ENCODE measurements at places on chromosomes 16 and 17.

DNA sequence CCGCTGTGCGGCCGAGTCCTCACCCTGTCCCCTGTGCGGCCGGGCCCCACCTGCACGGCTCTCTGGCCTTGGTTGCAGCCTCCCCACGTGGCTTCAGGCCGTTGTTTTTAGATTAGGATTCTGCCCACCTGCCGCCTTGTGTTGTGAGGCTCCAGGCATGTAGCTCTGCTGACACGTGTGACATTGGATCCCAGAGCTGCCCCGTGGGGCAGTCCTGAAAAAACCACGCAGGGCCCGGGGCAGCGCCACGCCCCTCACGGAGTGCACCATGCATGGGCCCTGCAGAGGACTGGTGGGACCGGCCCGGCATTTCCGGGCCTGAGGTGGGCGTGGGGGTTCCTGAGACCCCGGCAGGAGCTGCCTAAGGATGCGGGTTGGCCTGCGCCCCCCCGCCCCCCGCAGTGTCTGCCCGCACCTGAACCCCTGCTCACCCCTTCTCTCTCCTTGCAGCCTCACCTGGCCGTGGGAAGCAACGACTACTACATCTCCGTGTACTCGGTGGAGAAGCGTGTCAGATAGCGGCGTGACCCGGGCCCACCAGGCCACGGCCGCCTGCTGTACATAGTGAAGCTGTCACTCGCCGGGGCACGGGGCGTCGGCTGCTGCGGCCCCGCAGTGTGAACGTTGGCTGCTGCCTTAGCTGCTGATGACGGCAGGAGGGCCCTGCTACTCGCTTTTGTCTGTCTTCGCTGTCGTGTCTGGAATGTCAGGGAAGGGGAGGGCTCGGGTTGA is 27.7 kb upstream of the CHMP6 start:
- H3K4me3 ChIP-seq = no peak overlapping the region
- H3K4me1 ChIP-seq = no peaks in the 10 kb centered on the region
- DNase-seq = no peak
- H3K27me3 ChIP-seq = no peaks in the 10 kb centered on the region

- H3K36me3 ChIP-seq = peaks cover 2% of the 10 kb centered on the region
- peaks cover 41% of the 10 kb centered on the region for H3K4me1 ChIP-seq
- no peaks in the 10 kb centered on the region for H3K27me3 ChIP-seq
- H3K27ac ChIP-seq = no peak overlapping the region
- peak overlapping the region; percentile 70 for H3K4me3 ChIP-seq
These were observed 1.9 kb downstream of the NAGLU start for GRCh38 chr17:42537826-42538451.

DNA sequence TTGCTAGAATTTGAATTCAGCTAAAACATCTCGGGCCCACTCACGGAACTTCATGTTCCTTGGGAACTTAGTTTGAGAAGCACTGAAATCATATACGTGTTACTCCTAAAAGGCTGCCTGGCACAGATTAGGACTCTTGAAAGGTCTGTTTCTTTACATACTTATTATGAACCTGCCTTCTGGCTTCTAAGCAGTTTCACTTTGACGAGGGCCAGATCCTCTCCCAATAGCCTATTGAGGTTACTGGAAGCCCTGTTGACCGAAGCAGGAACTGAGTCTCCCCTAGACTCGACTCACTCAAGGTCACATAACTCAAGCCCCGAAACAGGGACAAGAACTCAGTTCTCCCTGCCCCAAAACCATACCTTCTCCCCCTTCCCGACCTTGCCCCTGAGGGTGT is 121.9 kb upstream of the PLCG2 start:
- no peak overlapping the region for H3K4me3 ChIP-seq
- H3K36me3 ChIP-seq = peaks cover 31% of the 10 kb centered on the region
- H3K27me3 ChIP-seq = no peaks in the 10 kb centered on the region
- DNase-seq = no peak
- peaks cover 14% of the 10 kb centered on the region for H3K4me1 ChIP-seq

DNA sequence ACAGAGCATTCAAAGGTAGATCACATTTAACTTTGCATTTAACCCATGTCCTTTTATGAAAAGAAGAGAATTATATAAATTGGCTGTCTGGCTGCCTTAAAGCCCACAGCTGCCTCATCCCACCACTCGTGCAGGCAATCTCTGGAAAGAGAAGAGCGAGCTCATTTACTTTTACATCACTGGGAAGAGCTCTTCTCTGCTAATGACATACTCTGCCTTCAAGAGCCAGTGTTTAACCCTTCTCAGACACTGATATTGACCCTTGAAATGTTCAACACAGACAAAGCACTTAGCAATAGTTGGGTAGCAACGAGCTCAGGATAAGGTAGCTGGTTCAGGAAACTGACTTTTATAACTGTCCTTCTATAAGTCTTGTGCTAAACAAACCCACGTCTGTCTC is 6.8 kb downstream of the KRT38 start:
- no peaks in the 10 kb centered on the region for H3K4me1 ChIP-seq
- DNase-seq = no peak
- H3K27ac ChIP-seq = no peak overlapping the region
- H3K27me3 ChIP-seq = peaks cover 33% of the 10 kb centered on the region
- H3K36me3 ChIP-seq = peaks cover 2% of the 10 kb centered on the region

GRCh38 chr17:21289902-21290571 is 5.5 kb downstream of the MAP2K3 start:
- peaks cover 85% of the 10 kb centered on the region for H3K4me1 ChIP-seq
- H3K27ac ChIP-seq = peak overlapping the region; percentile 96
- no peak overlapping the region for H3K4me3 ChIP-seq
- peaks cover 36% of the 10 kb centered on the region for H3K36me3 ChIP-seq
- no peaks in the 10 kb centered on the region for H3K27me3 ChIP-seq

GRCh38 chr16:11105038-11105903 is 150.7 kb downstream of the SOCS1 start:
- peaks cover 5% of the 10 kb centered on the region for H3K36me3 ChIP-seq
- no peaks in the 10 kb centered on the region for H3K27me3 ChIP-seq

DNA sequence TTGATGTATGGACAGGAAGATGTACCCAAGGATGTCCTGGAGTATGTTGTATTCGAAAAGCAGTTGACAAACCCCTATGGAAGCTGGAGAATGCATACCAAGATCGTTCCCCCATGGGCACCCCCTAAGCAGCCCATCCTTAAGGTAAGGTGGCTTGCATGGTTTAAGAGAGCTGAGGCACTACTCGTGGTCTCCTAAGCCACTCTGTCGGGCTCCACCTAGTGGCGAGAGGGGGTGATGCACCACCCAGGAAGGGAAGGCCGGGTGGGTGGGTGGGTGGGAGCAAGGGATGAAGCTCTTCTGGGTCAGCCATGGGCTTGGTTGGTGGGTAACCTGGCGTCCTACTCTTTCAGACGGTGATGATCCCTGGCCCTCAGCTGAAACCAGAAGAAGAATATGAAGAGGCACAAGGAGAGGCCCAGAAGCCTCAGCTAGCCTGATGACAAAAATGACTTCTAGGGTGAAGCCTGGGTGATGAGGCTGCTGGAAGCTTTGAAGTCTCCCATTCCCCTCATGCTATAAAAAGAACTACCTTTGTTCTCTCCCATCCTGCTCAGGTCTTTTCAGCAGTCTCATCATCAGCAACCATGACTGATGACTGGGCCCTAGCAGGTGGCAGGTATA is 21.5 kb downstream of the GPR179 start:
- H3K4me3 ChIP-seq = no peak overlapping the region
- no peak overlapping the region for H3K27ac ChIP-seq
- DNase-seq = peak; percentile 47
- no peaks in the 10 kb centered on the region for H3K4me1 ChIP-seq
- peaks cover 16% of the 10 kb centered on the region for H3K36me3 ChIP-seq

DNA sequence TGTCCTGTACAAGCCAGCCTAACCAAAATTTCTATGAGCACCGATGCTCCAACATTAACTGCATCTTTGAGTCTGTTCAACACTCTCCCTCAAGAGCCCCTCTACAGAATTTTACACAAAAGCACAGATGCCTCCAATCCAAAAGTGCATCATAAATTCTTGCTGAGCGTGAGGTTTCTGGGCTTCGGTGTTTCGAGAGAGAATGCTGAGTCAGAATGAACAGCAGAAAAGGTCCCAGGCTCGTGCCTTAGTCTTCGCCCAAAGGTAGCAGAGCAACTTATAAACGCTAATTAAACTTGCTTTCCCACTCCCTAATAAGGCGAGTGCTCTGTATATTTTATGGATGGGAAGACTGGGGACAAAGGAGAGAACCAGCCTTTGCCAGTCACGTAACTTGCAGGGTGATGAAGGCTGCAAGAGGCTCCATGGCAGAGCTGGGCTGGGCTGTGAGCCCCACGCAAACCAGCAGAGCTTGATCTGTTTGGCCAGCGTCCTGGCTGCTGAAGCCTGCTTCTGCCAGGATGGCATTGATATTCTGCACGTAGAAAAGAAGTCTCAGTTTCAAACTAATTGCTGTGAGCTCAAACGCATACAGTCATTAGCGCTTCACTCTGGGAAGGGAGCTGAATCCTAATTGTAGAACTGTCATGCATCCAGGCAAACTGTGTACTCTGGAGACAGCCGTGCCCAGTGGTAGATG is 138.5 kb downstream of the DNAH9 start:
- H3K4me3 ChIP-seq = no peak overlapping the region
- no peak overlapping the region for H3K27ac ChIP-seq
- DNase-seq = no peak
- H3K4me1 ChIP-seq = no peaks in the 10 kb centered on the region
- H3K27me3 ChIP-seq = no peaks in the 10 kb centered on the region

- peaks cover 9% of the 10 kb centered on the region for H3K4me1 ChIP-seq
- no peak overlapping the region for H3K27ac ChIP-seq
- DNase-seq = no peak
- no peaks in the 10 kb centered on the region for H3K36me3 ChIP-seq
- no peak overlapping the region for H3K4me3 ChIP-seq
These were observed 26.9 kb upstream of the TENT4B start for GRCh38 chr16:50126183-50126582.

DNA sequence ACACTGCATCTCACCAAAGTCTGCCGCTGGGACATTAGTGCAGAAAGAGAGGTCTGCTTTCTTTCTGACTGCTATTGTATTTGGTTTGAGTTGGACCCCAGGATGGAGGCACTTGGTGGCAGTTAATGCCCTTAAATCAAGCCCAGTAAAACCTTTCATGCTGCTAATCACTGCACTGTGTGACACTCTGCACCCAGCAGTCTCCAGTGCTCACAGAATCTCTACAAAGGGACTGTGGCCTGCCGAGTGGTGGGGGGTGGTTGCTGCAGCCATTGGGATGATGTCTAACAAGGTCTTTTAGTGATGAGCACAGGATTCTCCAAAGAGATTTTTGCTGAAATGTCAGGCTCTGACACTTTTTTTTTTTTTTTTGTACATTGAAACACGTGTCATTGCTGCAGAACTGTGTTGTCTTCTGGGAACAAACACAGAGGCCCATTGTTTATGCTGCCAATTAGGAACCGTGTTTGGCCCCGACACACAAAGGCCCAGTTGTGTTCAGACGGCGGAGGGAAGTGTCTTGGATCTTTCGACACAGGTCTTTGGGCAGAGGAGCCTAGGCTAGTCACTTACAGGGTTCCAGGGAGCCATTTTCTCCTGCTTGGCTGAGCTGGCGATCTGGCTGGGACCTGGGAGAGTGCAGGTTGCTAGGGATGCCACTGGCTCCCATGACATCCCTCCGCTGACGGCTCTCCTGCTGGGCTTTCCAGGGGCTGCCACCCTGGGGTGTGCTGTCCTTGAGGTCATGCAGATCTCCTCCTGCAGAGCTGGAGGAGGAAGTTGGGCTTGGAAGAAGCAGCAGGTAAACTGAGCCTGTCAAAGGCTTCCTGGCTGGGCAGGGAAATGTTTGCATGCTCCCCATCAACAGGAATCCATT is 16.2 kb upstream of the TNRC6C start:
- no peaks in the 10 kb centered on the region for H3K4me1 ChIP-seq
- H3K27me3 ChIP-seq = peaks cover 16% of the 10 kb centered on the region
- DNase-seq = no peak
- no peak overlapping the region for H3K4me3 ChIP-seq
- no peaks in the 10 kb centered on the region for H3K36me3 ChIP-seq

- H3K27ac ChIP-seq = peak overlapping the region; percentile 89
- peak overlapping the region; percentile 87 for H3K4me3 ChIP-seq
- no peaks in the 10 kb centered on the region for H3K27me3 ChIP-seq
These were observed 1.4 kb downstream of the GIT1 start for GRCh38 chr17:29588017-29588561.

GRCh38 chr16:65834688-65835087 is 531.8 kb upstream of the CDH5 start:
- no peak overlapping the region for H3K4me3 ChIP-seq
- H3K4me1 ChIP-seq = no peaks in the 10 kb centered on the region
- H3K27me3 ChIP-seq = no peaks in the 10 kb centered on the region
- H3K36me3 ChIP-seq = no peaks in the 10 kb centered on the region
- no peak overlapping the region for H3K27ac ChIP-seq
- DNase-seq = no peak

GRCh38 chr17:78441271-78441971 is 63.0 kb downstream of the PGS1 start:
- no peaks in the 10 kb centered on the region for H3K27me3 ChIP-seq
- H3K4me3 ChIP-seq = no peak overlapping the region
- peaks cover 17% of the 10 kb centered on the region for H3K36me3 ChIP-seq
- no peaks in the 10 kb centered on the region for H3K4me1 ChIP-seq
- H3K27ac ChIP-seq = no peak overlapping the region
- DNase-seq = no peak

DNA sequence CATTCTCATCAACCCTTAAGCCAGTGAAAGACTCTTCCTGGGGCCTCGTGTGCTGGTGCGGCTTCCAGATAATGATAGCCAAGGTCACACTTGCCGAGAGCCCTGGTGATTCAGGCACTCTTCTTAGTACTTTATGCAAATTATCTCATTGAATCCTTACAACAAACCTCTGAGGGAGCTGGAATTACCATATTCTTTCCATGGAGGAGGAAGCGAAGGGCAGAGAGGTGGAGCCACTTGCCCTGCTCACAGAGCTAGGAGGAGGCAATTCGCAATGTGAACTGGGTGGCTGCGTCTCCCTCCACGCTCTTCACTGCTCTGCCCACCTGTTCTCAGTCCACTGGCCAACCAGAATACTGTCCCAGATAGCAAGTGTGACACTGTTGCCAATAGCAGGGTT is 409.7 kb downstream of the SNX29 start:
- no peak overlapping the region for H3K4me3 ChIP-seq
- peaks cover under 1% of the 10 kb centered on the region for H3K4me1 ChIP-seq
- DNase-seq = no peak
- peaks cover 2% of the 10 kb centered on the region for H3K36me3 ChIP-seq

- no peaks in the 10 kb centered on the region for H3K27me3 ChIP-seq
- H3K27ac ChIP-seq = no peak overlapping the region
- DNase-seq = no peak
- H3K4me3 ChIP-seq = no peak overlapping the region
- H3K4me1 ChIP-seq = peaks cover 31% of the 10 kb centered on the region
- peaks cover 8% of the 10 kb centered on the region for H3K36me3 ChIP-seq
These were observed 6.0 kb downstream of the FHOD1 start for GRCh38 chr16:67241008-67241900.

DNA sequence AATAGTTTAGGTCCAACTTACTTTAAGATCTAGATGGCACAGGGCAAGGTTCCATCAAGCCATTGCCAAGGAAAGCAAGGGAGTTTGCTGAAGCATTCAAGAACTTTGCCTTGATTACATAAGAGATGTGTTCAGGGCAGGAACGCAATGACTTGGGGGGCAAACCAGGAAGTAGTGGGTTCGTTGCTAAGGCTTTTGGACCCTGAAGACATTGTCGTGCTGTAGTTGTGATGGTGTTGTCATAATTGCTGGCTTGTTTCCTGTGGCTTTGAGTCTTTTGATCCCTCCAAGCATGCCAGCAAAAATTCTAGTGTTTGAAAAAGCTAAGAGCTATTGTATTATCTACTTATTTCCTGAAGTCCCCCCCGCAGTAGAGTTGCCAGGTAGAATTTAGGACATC is 70.7 kb upstream of the HNF1B start:
- H3K27ac ChIP-seq = no peak overlapping the region
- DNase-seq = no peak
- H3K36me3 ChIP-seq = no peaks in the 10 kb centered on the region

- no peak overlapping the region for H3K27ac ChIP-seq
- H3K36me3 ChIP-seq = peaks cover 57% of the 10 kb centered on the region
- peaks cover 27% of the 10 kb centered on the region for H3K4me1 ChIP-seq
- no peaks in the 10 kb centered on the region for H3K27me3 ChIP-seq
- H3K4me3 ChIP-seq = no peak overlapping the region
- DNase-seq = no peak
These were observed 2.5 kb downstream of the PSME3 start for GRCh38 chr17:42835732-42836131.

Measured in central memory CD8-positive, alpha-beta T cell (primary cell).